ENCODE measurements at places on chromosomes 2 and 18. TPM values are rescaled to one million over a fixed set of nuclear protein-coding genes. Genes with fewer than 3 reads are reported as not detected.

Gene STK11IP
- total RNA-seq: 17.7 TPM

Gene BOLL
- total RNA-seq: not detected

Gene GRB14
- total RNA-seq: 0.63 TPM

- no peak for DNase-seq
- H3K4me1 ChIP-seq: no peaks in the 10 kb centered on the region
- H3K36me3 ChIP-seq: no peaks in the 10 kb centered on the region
- no peak overlapping the region for H3K4me3 ChIP-seq
- H3K27ac ChIP-seq: no peak overlapping the region
- H3K27me3 ChIP-seq: no peaks in the 10 kb centered on the region
These were observed 223.7 kb downstream of the NUP35 start for GRCh38 chr2:183347969-183348368.

GRCh38 chr2:70084973-70085710 is 2.1 kb upstream of the PCBP1 start:
- H3K4me3 ChIP-seq: peak overlapping the region; percentile 42
- peak overlapping the region; percentile 100 for H3K27ac ChIP-seq
- no peaks in the 10 kb centered on the region for H3K27me3 ChIP-seq
- H3K36me3 ChIP-seq: peaks cover 20% of the 10 kb centered on the region

DNA sequence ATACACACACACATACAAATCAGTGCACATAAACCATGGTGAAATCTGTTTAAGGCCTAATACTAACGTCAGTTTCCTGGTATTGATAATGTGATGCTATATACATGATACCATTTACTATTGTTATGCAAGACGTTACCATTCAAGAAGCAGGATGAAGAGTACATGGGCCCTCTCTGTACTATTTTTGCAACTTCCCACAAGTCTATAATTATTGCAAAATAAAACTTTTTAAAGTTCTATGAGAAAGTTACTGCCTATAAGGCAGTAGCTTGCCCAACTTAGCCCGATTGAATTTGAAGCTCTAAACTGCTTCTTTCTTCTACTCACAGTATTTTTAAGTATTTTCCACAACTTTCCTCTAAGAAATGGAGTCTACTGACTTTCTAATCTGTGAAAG is 74.0 kb downstream of the BCL2 start:
- H3K27me3 ChIP-seq: no peaks in the 10 kb centered on the region
- H3K27ac ChIP-seq: no peak overlapping the region
- H3K36me3 ChIP-seq: no peaks in the 10 kb centered on the region
- no peak overlapping the region for H3K4me3 ChIP-seq

DNA sequence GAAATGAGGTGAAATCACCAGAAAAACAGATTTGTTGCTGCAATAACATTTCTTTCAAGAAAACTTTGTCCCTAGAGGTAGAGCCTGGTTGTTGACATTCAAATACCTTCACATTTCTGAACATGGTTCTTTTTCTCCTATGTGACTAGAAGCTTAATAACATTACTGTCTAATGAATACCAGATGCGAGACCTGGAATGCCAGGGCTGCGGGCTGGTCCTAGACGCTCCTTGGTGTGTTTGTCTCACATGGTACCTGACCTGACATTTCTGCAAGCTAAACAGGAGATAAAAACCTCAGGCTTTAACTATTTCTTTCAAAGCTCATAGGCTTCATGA is 38.5 kb downstream of the ACKR3 start:
- no peak overlapping the region for H3K27ac ChIP-seq
- H3K4me3 ChIP-seq: no peak overlapping the region
- DNase-seq: no peak
- no peaks in the 10 kb centered on the region for H3K27me3 ChIP-seq
- no peaks in the 10 kb centered on the region for H3K36me3 ChIP-seq
- no peaks in the 10 kb centered on the region for H3K4me1 ChIP-seq

GRCh38 chr2:173947131-173947530 is 18.0 kb downstream of the SP3 start:
- no peak for DNase-seq
- H3K27ac ChIP-seq: no peak overlapping the region
- peaks cover 19% of the 10 kb centered on the region for H3K4me1 ChIP-seq
- no peaks in the 10 kb centered on the region for H3K27me3 ChIP-seq
- H3K36me3 ChIP-seq: peaks cover 8% of the 10 kb centered on the region

GRCh38 chr2:20755132-20755800 is 67.6 kb downstream of the LDAH start:
- no peaks in the 10 kb centered on the region for H3K36me3 ChIP-seq
- peaks cover 22% of the 10 kb centered on the region for H3K27me3 ChIP-seq
- no peaks in the 10 kb centered on the region for H3K4me1 ChIP-seq
- no peak overlapping the region for H3K27ac ChIP-seq
- DNase-seq: no peak

DNA sequence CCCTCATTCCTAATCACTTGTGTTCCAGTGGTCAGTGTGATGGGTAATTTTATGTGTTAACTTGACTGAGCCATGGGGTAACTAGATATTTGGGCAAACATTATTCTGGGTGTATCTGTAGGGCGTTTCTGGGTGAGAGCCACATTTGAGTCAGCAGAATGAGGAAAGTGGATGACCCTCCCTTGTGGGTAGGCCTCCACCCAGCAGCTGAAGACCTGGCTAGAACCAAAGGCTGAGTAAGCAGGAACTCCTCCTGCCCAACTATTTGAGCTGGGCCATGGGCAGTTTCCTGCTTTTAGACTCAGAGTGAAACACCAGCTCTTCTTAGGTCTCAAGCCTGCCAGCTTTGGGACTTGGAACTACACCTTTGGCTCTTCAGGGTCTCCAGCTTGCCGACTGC is 141.8 kb downstream of the ACKR3 start:
- peaks cover 31% of the 10 kb centered on the region for H3K4me1 ChIP-seq
- no peak overlapping the region for H3K4me3 ChIP-seq
- H3K27ac ChIP-seq: peak overlapping the region; percentile 86
- peak; percentile 89 for DNase-seq
- no peaks in the 10 kb centered on the region for H3K27me3 ChIP-seq

All from PC-3 (cell line).